ENCODE measurements at places on chromosomes 4 and X.

DNA sequence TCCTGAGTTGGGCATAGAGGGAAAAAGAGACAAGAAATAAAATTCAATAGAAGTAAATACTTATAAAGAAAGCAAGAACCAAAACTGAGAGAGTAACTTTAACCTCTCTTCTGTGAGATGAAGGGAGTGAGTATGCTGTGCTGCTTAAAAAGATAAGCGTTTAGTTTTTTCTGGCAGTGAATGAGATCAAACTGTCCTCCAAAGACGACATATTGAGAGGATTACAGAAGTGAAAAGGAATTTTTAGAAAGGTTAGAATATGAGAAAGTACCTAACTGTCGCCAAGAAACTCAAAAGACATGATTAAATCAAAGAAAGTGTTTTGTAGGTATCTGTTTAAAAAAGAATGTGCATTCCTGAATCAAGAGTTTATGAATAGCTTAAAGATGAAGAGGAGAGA is 16.0 kb downstream of the GAB1 start:
- no peak for DNase-seq

DNA sequence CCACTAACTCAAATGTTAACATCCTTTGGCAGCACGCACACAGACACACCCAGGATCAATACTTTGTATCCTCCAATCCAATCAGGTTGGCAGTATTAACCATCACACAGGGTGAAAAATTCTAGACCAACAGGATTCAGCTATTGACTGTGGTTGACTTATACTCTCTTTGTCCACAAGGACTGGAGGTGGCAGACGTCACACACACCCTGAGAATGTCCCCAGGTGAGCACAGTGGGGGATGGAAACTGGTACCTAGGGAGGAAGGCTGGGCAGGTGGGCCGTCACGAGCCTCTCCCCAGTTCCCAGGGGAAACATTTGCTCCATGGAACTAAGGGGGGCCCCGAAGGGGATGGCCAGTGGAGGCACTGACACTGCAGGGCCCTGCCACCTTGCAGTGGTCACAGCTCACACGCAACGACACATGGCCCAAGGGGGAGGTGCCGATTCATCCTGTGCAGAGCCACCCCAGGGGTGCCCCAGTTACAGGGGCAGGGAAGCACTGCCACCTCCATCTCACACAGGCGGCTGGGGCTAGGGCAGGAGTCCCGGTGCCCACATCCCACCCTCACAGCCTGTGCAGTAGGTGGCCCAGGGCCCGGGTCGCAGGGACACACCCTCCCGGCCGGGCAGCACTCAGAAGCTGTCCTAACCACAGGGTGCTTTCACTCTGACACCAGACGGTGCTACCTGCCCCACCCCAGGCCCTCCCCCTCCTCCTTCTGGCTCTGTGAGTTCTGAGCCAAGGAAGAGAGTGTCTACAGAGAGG is 17.4 kb downstream of the ZFYVE28 start:
- no peak for DNase-seq

DNA sequence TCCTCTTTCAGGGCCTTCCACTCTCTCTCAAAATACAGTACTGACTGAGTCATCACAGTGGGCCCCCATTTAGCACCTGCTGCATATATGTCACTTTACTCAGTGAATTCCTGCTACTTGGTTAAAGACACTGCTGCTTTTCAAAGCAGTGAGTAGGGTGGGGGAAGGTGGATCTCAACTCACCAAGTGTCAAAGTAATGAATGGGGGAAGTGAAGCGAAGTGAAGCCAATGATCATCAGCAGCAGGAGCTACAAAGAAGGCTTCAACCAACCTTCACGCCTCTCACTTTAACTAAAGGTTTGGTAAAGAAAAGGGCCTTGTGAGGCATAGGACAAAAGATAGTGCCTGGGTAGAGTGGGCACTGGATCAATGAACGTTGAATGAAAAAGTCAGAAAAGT is 424.1 kb downstream of the SMARCA1 start:
- no peak for DNase-seq

DNA sequence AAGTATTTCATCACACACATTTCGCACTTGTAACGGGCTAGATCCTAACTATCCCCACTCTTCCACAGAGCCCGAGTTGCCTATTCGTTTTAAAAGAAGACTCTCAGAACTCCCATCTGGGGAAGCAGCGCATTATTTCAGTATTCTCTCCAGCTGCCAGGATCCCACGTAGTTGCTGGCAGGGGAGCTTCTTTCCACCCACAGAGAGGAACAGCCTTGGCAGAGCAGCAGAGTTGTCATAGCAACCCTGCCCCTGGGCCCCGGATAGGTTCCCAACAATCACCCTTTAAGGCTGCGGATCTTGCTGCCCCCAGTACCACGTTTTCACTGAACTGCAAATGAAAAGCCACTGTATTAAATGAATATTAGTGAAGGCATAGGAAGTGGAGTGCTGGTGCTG is 106.7 kb downstream of the GPM6A start:
- DNase-seq = no peak

DNA sequence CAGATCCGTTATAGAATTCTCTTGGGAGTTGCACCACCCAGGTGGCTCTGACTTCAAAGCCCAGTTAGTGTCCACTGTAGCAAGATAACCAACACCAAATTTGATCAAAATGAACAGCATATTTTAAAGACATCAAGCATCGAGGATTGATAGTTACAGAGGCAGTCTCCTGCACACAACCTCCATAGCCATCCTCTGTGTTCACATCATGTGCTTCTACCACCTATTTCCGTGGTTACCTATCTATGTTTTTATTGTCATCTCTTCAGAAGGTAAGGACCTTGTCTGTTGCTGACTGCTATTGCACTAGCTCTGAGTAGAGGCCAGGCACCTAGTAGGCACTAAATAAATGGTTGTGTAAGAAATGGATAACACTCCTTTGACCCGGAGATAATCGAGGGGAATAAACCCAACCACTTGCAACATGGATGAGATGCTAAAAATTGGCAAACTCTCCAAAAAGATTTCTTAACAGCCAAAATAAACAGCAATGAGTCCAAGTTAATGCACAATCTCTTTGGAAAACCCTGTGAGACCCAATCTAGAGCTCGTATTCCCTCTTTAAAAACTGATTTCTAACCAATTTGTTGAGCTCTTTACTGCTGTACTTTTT is 14.7 kb upstream of the C1QTNF7 start:
- DNase-seq = no peak

GRCh38 chrX:119389871-119390501 is 9.2 kb upstream of the SLC25A43 start:
- DNase-seq = no peak

DNA sequence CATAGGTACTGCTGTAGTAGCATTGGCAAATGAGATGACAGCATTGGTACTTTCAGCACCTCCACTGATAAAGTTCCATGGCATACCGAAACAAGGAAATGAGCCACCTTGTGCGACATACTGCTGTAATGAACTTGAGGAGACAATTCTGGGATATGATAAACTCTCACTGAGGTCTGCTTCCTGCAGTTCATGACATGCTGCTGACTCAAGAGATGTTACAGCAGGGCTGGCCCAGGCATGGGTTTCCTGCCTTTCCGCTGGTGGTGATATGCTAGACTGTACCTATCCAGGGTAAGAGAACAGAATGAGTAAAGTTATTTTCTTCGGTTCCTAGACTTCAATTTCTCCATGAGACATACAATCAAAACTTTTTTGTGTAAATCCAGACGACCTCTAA is 17.1 kb downstream of the BEND2 start:
- DNase-seq = no peak

- no peak for DNase-seq
Measured at GRCh38 chr4:659851-660250, 14.2 kb downstream of the ATP5ME start.

DNA sequence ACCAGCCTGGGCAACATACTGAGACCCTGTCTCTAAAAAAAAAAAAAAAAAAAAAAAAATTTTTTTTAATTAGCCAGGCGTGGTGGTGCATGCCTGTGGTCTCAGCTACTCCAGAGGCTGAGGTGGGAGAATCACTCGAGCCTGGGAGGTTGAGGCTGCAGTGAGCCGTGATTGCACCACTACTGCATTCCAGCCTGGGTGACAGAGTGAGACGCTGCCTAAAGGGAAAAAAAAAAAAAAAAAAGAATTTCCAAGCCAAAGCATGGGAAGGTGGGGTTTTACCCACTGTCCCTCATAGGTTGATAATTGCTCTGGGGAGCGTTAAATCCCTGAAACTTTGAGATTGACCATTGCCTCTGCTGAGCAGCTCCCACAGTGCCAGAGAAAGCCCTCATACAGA is 427.5 kb downstream of the BCOR start:
- no peak for DNase-seq

- peak; percentile 21 for DNase-seq
Measured at GRCh38 chrX:51608126-51608525, 10.6 kb downstream of the CENPVL3 start.

DNA sequence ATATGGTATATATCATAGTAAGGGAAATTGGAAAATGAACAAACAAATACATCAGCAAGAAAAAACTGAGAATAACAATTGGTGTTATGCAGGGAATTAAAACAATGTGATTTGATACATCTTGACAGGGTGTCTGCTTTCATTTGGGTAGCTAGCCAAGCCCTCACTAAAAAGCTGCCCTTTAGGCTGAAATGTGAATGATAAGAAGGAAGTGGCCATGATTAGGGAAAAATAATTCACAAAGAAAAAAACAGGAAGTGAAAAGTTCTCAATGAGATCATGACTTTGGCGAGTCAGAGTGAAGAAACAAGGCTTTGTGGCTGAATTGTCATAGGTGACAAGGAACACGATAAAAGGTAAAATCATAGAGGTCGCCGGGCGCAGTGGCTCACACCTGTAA is 675.8 kb upstream of the SLIT2 start:
- DNase-seq = peak; percentile 9

DNA sequence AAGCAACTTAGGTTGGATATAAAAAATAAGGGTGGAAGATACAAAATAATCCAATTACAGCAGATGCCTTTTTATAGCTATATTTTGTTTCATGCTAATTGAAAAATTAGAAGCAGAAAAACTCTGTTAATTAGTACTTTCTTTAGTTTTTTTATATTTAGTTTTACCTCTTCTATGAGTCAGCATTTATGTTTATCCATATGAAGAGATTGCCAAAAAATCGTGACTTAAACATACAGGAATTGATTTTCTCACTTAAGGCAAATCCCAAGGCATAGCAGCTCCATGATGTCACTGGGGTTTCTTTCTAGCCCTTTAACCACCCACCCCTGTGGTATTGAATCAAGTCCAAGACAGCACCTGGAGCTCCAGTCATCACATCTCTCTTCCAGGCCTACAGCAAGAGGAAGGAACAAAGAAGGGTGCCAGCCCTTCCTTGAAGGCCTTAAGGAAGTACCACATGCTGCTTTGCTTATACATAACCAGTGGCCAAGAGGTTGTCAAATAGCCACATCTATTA is 365.8 kb upstream of the TENM3 start:
- DNase-seq = no peak

DNA sequence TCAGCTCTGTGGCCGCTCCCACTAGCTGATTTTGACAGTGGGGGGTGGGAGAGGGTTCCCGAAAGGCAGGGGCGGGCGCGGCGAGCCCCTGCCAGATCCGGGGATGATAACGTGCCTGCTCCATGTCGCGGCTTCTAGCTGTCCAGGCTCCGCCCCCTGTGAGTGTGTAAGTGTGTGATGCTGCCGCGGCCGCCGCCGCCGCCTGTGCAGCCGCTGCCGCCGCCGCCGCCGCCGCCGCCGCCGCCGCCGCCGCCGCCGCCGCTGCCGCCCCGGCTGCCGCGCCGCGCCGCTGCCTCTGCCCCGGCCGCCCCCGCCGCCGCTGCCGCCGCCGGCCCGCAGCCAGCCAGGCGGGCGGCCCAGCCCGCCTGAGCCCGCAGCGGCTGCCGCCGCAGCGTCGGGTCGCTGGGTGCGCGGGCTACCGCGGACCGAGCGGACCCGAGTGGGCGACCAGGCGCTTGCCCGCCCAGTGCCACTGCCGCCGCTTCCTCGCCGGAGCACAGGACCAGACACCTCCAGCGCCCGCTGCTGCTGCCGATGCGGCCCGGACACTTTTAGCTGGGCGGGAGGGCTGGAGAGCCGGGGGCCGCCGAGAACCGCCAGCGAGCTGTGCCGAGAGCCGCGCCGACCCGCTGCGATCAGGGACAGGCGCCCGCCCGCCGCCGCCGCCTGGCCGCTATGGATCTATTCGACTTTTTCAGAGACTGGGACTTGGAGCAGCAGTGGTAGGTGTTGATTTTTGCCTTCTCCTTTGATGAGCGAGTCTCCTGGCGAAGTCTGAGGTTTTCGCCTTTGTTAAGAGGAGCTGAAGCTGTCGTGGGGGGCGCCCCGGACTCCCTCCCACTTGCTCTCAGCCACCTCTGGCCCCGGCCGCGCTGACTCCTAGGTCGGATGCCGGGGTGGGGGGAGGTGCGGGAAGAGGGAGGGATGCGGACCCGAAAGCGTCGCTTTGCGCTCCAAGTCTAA is at the start of gene AFF2:
TSS of gene AFF2 (plus strand) at position 195 of the 963 bp plus-strand sequence. CDS start at position 676, 481 bp downstream.
- DNase-seq = peak; percentile 24

DNA sequence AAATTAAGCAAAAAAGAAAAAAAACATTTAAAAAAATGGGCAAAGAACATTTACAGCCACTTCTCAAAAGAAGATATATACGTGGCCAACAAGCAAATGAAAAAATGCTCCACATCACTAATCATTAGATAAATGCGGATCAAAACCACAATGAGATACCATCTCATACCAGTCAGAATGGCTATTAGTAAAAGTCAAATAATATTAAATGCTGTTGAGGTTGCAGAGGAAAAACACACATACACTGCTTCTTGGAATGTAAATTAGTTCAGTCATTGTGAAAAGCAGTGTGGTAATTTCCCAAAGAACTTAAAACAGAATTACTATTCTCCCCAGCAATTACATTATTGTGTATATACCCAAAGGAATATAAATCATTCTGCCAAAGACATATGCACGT is 1189.0 kb downstream of the PCDH18 start:
- no peak for DNase-seq

GRCh38 chrX:111695297-111695880 is 14.4 kb downstream of the ALG13 start:
- peak; percentile 6 for DNase-seq

GRCh38 chrX:130144509-130144908 is 21.1 kb downstream of the AIFM1 start:
- DNase-seq = no peak

GRCh38 chrX:17680732-17681413 is 56.4 kb upstream of the SCML1 start:
- no peak for DNase-seq

Measured in suppressor macrophage treated with lipopolysaccharide for 4 hours (primary cell).